ENCODE measurements at places on chromosomes 6 and 20. TPM values are rescaled to one million over a fixed set of nuclear protein-coding genes. Genes with fewer than 3 reads are reported as not detected.

TMEM63B gene
- total RNA-seq, result 25.3 TPM

CALHM6 gene
- total RNA-seq, result 0.89 TPM

GGTLC1 gene
- not detected for total RNA-seq

OLIG3 gene
- total RNA-seq, result not detected

TOX2 gene
- 1.6 TPM for total RNA-seq

TREM2 gene
- total RNA-seq, result not detected

EMILIN3 gene
- total RNA-seq, result under 0.01 TPM

STX16 gene
- 68.6 TPM for total RNA-seq

RBM24 gene
- total RNA-seq, result 7.0 TPM

OPRL1 gene
- total RNA-seq, result 1.1 TPM

SYNJ2 gene
- 35.4 TPM for total RNA-seq

MPIG6B gene
- not detected for total RNA-seq

RAET1L gene
- not detected for total RNA-seq

ATAT1 gene
- total RNA-seq, result 3.4 TPM

TLDC2 gene
- not detected for total RNA-seq

PSORS1C1 gene
- 1.00 TPM for total RNA-seq

OTOR gene
- not detected for total RNA-seq

OXT gene
- total RNA-seq, result not detected

CLPSL2 gene
- total RNA-seq, result not detected

DYNLT2 gene
- 1.5 TPM for total RNA-seq

SLC24A3 gene
- not detected for total RNA-seq

FNDC1 gene
- under 0.01 TPM for total RNA-seq

TMEM244 gene
- 0.66 TPM for total RNA-seq

HCRTR2 gene
- not detected for total RNA-seq

RRAGD gene
- total RNA-seq, result 2.3 TPM

DTNBP1 gene
- 7.6 TPM for total RNA-seq

ZBP1 gene
- not detected for total RNA-seq

LPA gene
- not detected for total RNA-seq

SIRPB2 gene
- not detected for total RNA-seq

SNAP25 gene
- total RNA-seq, result 0.44 TPM

BTNL2 gene
- not detected for total RNA-seq

GNAS-AS1 gene
- 0.87 TPM for total RNA-seq

EBF4 gene
- total RNA-seq, result 1.2 TPM

ADGRF1 gene
- not detected for total RNA-seq

SNAP91 gene
- total RNA-seq, result 2.9 TPM

PRICKLE4 gene
- not detected for total RNA-seq
